ENCODE measurements at places on chromosomes 5 and 9.
A peak's percentile ranks its signal among the peaks of the same experiment; 100 is the strongest.

DNA sequence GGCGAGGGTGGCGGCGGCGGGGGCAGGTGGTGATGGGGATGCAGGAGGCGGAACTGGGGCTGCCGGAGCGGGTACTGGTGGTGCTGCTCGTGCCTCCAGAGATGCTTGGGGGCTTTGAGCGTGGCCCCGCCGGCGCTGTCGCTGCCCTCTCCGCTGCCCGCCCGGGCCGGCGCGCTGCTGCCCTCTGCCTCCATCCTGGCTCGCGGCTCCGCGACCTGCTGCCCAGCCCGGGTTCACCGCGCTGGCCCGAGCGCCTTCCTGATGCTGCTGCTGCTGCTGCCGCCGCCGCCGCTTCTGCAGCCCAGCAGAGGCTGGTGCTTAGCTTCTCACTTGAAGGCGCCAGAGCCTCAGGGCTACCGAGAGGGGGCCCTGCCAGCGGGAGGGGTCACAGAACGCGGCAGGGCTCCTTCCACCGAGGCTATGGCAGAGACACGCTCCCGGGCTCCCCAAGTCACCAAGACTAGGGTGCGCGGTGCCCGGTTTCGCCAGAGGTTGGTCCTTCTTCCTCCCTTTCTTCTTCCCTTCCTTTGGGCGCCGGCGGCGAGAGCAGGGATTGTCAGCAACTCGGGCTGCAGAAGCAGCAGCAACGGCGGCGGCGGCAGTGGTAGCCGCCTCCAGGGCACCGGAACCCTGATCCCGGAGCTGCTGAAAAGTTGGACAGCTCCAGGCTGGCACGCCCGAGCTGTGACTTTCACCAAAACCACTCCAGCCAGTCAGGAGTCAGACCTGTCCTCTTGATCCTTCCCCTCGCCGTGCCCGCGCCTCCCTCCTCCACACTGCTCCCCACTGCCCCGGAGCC lies at the start of gene PDE4D:
Gene PDE4D, minus strand, starts transcription at position 298 of the 799 bp plus-strand sequence.
- DNase-seq, result peak; percentile 52

- DNase-seq, result no peak
These were observed 810.3 kb upstream of the ACO1 start for GRCh38 chr9:31574006-31574765.

DNA sequence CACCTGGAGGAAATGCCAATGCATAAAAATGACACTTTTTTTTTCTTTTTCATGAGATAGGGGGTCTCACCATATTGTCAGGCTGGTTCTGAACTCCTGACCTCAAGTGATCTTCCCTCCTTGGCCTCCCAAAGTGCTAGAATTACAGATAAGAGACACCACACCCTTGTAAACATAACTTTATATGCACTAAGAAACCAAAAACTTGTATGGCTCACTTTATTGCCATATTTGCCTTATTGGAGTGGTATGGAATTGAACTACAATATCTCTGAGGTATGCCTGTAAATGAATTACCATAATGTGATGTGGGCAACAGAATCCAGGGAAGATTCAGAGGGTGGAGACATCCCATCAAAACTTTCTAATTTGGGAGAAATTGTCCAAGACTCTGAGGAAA lies 113.9 kb downstream of the UGCG start:
- DNase-seq, result no peak

GRCh38 chr9:132414731-132415130 lies 4.7 kb downstream of the CFAP77 start:
- no peak for DNase-seq

GRCh38 chr9:5178126-5178805 lies 7.2 kb downstream of the INSL6 start:
- DNase-seq, result no peak

Measured in GM20000 (cell line).